ENCODE measurements at places on chromosomes 6 and 20.

- DNase-seq, result no peak
These were observed 6.9 kb upstream of the CD40 start for GRCh38 chr20:46111028-46111835.

DNA sequence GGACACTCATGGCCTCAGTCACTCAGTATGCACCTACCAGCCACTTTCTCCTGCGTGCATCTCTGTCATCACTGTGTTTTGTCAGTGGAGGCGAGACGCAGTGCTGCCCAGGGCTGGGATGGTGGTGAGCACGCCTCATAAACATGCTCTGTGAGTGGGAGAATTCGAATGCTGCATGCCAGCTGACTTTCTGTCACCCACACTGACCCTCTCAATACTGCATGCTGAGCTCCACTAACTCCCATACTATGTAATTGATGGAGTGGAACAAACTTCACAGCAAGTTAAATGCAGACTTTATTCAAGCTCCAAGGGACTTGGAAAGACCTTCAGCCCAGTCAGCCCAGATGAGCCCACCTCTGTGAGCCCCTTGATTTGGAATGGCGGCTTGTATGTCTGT lies 22.7 kb upstream of the GGTLC1 start:
- DNase-seq, result no peak

GRCh38 chr20:32976746-32977145 lies 27.5 kb downstream of the SUN5 start:
- DNase-seq, result no peak

DNA sequence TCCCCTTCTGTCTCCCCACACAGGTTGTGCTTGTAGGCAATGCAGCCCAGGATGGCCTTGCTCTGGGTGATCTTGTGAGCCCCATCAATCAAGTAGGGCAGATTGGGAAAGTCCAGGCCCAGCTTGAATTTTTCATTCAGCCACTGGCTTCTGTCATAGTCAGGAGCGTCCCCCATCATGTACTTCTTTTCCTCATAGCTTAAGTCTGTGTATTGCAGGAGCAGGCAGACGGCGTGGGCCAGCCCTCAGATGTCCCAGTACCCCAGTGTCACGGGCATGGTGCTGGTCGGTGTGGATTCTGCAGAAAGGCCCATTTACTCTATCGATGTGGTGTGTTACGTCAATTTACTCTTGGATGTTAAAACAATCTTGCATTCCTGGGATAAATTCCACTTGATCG lies 40.1 kb upstream of the SLC16A10 start:
- DNase-seq, result no peak

DNA sequence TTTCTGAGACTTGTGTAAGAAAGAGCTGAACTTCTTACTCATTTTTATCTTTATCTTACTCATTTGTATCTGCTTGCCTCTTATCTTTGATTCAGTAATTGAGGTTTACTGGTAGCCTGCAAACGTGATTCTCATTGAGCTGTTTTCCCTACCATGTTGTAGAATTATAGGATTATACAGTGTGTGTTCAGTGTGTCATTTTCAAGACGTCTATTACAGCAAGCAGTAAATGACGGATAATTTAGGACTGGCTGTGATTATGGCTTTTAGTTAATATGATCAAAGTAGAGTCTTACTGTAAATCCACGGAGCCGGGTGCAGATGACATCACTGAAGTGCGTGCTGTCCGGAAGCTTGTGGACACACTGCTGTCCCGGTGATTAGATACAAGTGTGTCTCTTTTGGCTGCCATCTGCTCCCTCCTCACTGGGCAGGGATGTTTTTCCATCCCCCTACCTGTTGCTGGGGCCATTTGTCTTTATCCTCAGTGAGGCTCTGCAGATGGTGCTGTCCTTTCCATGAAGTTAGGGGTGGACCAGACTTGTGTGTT lies 6.0 kb downstream of the NELFCD start:
- DNase-seq, result no peak

- DNase-seq, result no peak
These were observed 602 bp upstream of the TSPYL4 start for GRCh38 chr6:116254297-116255056.

DNA sequence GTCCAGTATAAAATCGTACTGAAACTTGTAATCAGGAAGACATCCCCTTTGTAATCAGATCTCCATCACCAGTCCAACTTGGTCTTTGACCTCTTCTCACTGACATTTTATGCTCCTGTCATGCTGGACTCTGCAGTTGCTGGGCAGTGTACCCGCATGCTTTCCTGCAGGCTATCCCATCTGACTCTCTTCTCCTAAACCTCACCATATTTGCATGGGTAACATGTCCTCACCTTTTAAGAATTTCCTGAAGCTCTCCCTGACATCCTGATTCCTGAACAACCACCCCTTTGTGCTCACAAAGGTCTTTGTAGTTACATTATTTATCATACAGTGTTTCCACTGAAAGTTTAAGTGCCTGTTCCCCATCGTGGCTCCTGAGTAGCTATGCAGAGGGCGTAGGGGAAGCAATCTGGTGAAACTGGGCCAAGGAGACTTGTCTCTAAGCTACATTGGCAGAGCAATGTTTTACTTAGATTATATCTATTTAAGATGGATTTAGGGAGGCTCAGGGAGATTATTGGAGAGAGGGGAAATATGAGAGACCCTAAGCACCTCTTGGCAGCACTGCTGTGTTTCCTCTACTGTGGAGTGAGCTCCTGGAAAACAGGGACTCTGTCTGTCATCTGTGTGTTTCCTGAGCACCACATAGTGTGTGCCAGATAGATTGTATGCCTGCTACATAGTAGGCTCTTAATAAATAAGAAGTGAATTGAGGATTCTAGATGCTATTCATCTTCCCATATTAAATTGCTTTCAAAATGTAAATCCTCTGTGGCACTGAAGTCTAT lies 124.0 kb downstream of the LAMA2 start:
- no peak for DNase-seq

- DNase-seq, result no peak
These were observed 50.3 kb downstream of the NPEPL1 start for GRCh38 chr20:58742668-58743566.
